ENCODE measurements at places on chromosomes 4 and X. TPM values are rescaled to one million over a fixed set of nuclear protein-coding genes. Genes with fewer than 3 reads are reported as not detected.

LEF1 gene
- total RNA-seq: not detected

ASB12 gene
- not detected for total RNA-seq

PAGE1 gene
- not detected for total RNA-seq

SFRP2 gene
- not detected for total RNA-seq

WWC2 gene
- 19.0 TPM for total RNA-seq

RTL9 gene
- 0.09 TPM for total RNA-seq

PPP2R2C gene
- total RNA-seq: 40.8 TPM

SPANXB1 gene
- total RNA-seq: 2.5 TPM

EDNRA gene
- 0.36 TPM for total RNA-seq

FDCSP gene
- total RNA-seq: not detected

APELA gene
- total RNA-seq: not detected

PDE5A gene
- total RNA-seq: 0.34 TPM

POF1B gene
- total RNA-seq: 2.6 TPM

NAA11 gene
- total RNA-seq: not detected

SPATA18 gene
- 4.2 TPM for total RNA-seq

TEX13D gene
- total RNA-seq: not detected

CD99 gene
- 267 TPM for total RNA-seq

RAB9B gene
- total RNA-seq: not detected

All from A549 treated with ZK216348 at 1 μM for 4 hours (cell line).